ENCODE measurements at places on chromosomes 12 and 14.

DNA sequence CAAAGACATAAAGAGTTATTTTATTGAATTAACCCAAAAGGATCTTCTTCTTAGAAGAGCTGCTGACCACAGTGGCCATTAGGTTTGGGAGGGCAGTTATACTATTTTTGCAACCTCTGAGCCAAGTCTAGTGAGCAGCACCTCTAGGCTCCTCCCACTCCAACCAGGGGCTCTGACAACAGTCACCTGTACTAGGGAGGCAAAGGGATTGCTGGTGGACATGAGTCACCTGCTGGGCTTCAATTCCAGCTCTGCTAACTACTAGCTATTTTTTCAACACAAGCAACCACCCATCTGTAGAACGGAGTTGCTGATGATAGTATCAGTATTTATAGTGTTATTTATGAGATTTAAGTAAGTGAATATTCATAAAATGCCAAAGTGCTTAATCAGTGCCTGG lies 166.0 kb downstream of the KLHL28 start:
- DNase-seq = no peak

- DNase-seq = no peak
Observed at GRCh38 chr12:122126713-122127597, 47.1 kb downstream of the IL31 start.

- no peak for DNase-seq
Observed at GRCh38 chr12:26197832-26198231, 2.5 kb downstream of the SSPN start.

GRCh38 chr14:75313294-75313693 lies 34.7 kb downstream of the FOS start:
- no peak for DNase-seq

DNA sequence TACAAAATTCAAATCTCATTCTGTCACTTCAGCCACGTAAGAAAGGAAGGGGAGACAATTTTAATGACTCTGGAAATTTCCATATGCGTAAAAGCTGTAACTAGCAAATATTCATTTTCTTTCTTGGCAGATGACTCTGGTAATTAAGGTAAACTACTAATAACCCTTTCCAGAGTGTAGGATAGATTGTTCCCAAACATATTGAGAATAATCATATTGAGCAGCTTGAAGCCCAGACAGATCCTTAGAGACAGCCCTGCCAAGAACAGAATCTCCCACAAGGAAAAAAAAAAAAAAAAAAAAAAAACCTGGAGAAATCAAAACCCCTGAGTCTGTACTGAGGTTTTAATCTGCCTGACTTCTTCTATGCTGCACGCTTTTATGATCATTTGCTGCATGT lies 163.6 kb upstream of the TMPO start:
- no peak for DNase-seq

DNA sequence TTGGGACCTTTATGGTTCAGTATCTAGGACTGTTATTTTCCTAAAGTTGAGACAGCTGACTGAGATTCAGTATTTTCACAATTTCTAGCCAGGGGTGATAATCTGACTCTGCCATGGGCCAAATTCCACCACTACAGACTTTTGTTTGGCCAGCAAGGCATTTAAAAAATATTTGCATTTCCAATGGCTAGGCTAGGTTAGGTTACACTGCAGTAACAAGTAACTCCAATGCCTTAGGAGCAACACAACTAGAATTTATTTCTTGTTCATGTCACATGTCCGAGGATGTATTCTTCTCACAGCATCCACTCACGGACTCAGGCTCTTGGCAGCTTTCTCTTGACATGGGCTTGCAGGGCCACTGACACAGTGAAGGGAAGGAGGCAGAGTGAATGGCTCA lies 83.0 kb downstream of the CPSF2 start:
- DNase-seq = no peak

GRCh38 chr12:31560516-31560915 lies 30.4 kb downstream of the DENND5B start:
- DNase-seq = no peak

DNA sequence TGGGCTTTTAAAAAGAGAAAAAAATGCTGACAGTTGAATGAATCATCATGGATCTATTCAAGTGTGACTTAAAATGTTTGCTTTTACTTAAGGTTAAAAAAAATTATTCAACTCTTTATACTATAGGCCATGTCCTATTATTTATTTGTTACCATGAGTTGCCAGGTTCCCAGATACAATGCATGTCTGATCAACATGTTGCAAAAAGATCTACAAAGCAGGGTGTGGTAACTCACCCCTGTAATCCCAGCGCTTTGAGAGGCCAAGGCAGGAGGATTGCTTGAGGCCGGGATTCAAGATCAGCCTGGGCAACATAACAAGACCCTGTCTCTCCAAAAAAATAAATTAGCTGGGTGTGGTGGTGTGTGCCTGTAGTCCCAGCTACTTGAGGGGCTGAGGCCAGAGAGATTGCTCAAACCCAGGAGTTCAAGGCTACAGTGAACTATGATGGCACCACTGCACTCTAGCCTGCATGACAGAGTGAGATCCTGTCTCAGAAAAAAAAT lies 460.8 kb downstream of the BCAT1 start:
- no peak for DNase-seq

Measured in NCI-H1930 (cell line).